ENCODE measurements at places on chromosomes 7 and 10. TPM values are rescaled to one million over a fixed set of nuclear protein-coding genes. Genes with fewer than 3 reads are reported as not detected.

GRCh38 chr10:36808625-36809362 is 316.6 kb upstream of the ANKRD30A start:
- DNase-seq = no peak
- peaks cover 10% of the 10 kb centered on the region for H3K27me3 ChIP-seq
- no peaks in the 10 kb centered on the region for H3K36me3 ChIP-seq
- no peak overlapping the region for H3K27ac ChIP-seq

GRCh38 chr7:55500117-55500756 is 72.1 kb downstream of the VOPP1 start:
- H3K4me3 ChIP-seq = no peak overlapping the region
- H3K27ac ChIP-seq = no peak overlapping the region
- H3K4me1 ChIP-seq = peaks cover 11% of the 10 kb centered on the region
- DNase-seq = no peak
- no peaks in the 10 kb centered on the region for H3K27me3 ChIP-seq
- H3K36me3 ChIP-seq = peaks cover 14% of the 10 kb centered on the region

- peaks cover 7% of the 10 kb centered on the region for H3K36me3 ChIP-seq
- peak overlapping the region; percentile 5 for H3K4me3 ChIP-seq
- peaks cover 40% of the 10 kb centered on the region for H3K4me1 ChIP-seq
- peak overlapping the region; percentile 91 for H3K27ac ChIP-seq
Observed at GRCh38 chr7:94324380-94325121, 70.1 kb upstream of the COL1A2 start.

DNA sequence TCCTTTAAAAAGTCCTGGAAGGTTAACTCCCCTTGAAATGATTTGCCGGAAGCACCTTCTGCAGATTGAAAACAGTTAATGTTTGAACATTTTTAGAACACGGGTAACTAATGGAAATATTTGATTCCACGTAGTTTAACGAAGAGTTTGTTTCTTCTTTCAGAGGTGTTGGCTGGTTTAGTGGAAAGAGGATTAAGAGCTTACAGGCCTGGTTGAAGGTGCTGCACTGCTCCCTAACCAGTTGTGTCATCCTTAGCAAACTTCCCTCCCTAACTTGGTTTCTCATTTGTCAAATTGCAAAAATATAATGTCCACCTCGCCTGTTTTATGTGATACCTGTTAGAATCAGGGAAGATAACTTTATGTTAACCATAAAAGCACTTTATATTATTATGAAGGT is 243.0 kb upstream of the FZD8 start:
- no peaks in the 10 kb centered on the region for H3K4me1 ChIP-seq
- no peak overlapping the region for H3K4me3 ChIP-seq
- H3K27me3 ChIP-seq = peaks cover 13% of the 10 kb centered on the region
- no peaks in the 10 kb centered on the region for H3K36me3 ChIP-seq
- no peak for DNase-seq
- no peak overlapping the region for H3K27ac ChIP-seq

DNA sequence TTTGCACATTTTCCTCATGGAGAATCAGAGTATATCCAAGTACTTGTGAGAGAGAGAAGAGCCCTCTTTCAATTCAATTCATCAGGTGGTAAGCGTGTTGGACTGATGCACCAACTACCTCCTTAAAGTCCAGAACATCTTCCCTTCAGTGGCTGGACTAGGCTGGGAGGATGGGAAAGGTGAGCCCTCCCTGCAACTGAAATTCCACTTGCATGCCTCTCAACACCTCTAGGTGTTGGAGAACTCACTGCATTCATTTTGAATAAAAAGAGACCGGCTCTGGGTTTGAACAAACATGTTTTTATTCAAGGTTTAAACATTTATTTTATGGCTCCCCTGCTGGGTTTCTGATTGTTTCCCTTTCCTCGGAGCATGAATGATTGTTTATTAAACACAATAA is 573.5 kb downstream of the CCSER2 start:
- no peak for DNase-seq
- H3K4me3 ChIP-seq = no peak overlapping the region
- no peaks in the 10 kb centered on the region for H3K4me1 ChIP-seq
- no peak overlapping the region for H3K27ac ChIP-seq
- H3K36me3 ChIP-seq = no peaks in the 10 kb centered on the region

- no peak overlapping the region for H3K4me3 ChIP-seq
- H3K4me1 ChIP-seq = no peaks in the 10 kb centered on the region
- H3K27me3 ChIP-seq = no peaks in the 10 kb centered on the region
- no peaks in the 10 kb centered on the region for H3K36me3 ChIP-seq
- H3K27ac ChIP-seq = no peak overlapping the region
Observed at GRCh38 chr10:94052866-94053791, 59.4 kb downstream of the PLCE1 start.

GRCh38 chr10:88417387-88418030 is 165.6 kb downstream of the RNLS start:
- peaks cover 7% of the 10 kb centered on the region for H3K27me3 ChIP-seq
- H3K4me3 ChIP-seq = no peak overlapping the region
- H3K4me1 ChIP-seq = peaks cover 14% of the 10 kb centered on the region
- H3K27ac ChIP-seq = no peak overlapping the region

GRCh38 chr10:95462740-95463667 is 98.2 kb downstream of the SORBS1 start:
- H3K27me3 ChIP-seq = peaks cover 36% of the 10 kb centered on the region
- no peaks in the 10 kb centered on the region for H3K36me3 ChIP-seq
- peaks cover 18% of the 10 kb centered on the region for H3K4me1 ChIP-seq
- no peak overlapping the region for H3K4me3 ChIP-seq
- no peak for DNase-seq
- H3K27ac ChIP-seq = no peak overlapping the region

- peaks cover 9% of the 10 kb centered on the region for H3K4me1 ChIP-seq
- peak overlapping the region; percentile 83 for H3K27ac ChIP-seq
- H3K27me3 ChIP-seq = no peaks in the 10 kb centered on the region
- peak; percentile 60 for DNase-seq
Observed at GRCh38 chr10:27192284-27192683, 37.1 kb downstream of the MASTL start.

DNA sequence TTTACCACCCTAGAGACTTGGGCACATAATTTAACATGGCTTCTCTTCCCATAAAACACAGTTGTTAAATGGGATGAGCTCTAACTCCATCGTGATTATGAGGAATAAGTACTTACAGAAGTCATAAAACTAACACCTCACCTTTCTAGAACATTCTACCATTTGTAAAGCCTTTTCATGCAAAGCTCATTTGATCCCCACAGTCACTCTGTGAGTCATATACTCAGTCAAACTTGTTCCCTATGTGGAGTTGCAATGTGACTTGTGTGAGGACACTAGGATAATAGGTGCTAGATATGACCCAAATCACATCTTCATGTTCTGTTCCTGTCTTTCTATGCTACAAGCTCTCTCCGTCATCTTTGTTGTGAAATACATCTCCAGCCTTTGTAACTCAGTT is 371.7 kb downstream of the WDR11 start:
- H3K36me3 ChIP-seq = no peaks in the 10 kb centered on the region
- H3K27me3 ChIP-seq = peaks cover 5% of the 10 kb centered on the region
- H3K4me3 ChIP-seq = no peak overlapping the region
- no peak for DNase-seq
- H3K4me1 ChIP-seq = no peaks in the 10 kb centered on the region

DNA sequence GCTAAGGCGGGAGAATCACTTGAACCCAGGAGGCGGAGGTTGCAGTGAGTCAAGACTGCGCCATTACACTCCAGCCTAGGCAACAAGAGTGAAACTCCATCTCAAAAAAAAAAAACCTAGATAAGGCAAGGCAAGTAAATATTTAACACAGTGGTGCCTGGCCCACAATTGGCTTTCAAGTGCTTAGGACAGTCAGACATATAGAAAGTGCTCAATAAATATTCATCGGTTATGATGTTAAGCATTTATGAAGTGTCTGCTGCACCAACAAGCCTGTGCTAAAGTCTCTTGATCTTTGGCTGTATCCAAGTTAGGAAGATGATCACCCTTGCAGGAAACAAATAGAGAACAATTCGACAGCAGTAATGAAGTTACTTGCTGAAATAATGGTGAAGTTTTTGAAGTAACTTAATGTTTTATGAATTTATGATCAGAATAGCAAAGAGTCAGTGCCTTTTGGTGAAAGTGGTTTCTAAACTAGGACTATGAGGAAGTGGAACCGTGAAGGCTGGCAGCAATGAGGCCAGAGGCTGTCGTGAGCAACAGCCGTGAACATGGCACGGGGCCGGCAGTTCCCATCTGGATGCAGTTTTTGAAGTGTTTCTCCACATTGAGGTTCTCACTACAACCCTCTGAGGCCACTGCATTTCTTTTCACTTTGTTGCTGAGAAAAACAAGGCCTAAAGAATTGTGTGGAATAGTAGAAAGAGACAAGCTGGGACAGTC is 48.1 kb upstream of the GATA3 start:
- peaks cover 23% of the 10 kb centered on the region for H3K36me3 ChIP-seq
- H3K27ac ChIP-seq = no peak overlapping the region
- no peak for DNase-seq
- H3K4me3 ChIP-seq = no peak overlapping the region
- H3K4me1 ChIP-seq = no peaks in the 10 kb centered on the region
- H3K27me3 ChIP-seq = no peaks in the 10 kb centered on the region

KCND2 gene
- 0.42 TPM for total RNA-seq
